Omental fat pad (tissue), 4 donors: ENCODE measurements at places on chromosomes 7 and 10. TPM values are rescaled to one million over a fixed set of nuclear protein-coding genes. Genes with fewer than 3 reads are reported as not detected.

POM121L12 gene
- not detected for total RNA-seq

NFKB2 gene
- total RNA-seq, result 13.7 TPM

AKR1D1 gene
- total RNA-seq, result not detected

- no peak for DNase-seq
Measured at GRCh38 chr10:104339469-104340110, 1.3 kb upstream of the ITPRIP start.

DNA sequence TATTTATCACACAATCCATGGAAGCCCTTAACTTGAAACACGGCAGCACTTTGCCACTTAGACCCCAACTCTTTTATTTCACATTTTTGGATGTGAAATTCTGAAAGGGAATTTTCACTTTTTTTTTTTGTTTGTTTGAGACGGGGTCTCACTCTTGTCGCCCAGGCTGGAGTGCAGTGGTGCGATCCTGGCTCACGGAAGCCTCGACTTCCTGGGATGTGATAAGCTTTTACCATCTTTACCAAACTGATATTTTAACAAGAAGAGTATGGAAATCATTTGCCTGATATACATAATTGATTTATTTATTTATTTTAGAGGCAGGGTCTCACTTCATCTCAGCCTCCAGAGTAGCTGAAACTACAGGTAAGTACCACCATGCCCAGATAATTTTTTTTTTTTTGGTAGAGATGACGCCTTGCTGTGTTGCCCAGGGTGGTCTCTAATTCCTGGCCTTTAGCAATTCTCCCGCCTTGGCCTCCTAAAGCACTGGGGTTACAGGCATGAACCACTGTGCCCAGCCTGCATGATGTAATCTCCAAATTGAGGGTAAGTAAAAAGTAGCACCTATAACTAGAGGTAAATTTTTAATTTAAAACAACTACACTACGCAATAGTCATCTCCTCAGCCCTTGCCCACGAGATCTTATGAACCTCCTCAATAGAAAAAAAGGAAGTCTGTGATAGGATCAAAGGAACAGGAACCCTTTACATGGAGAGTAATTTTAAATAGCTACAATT lies 180.7 kb upstream of the KLF14 start:
- no peak for DNase-seq

DNA sequence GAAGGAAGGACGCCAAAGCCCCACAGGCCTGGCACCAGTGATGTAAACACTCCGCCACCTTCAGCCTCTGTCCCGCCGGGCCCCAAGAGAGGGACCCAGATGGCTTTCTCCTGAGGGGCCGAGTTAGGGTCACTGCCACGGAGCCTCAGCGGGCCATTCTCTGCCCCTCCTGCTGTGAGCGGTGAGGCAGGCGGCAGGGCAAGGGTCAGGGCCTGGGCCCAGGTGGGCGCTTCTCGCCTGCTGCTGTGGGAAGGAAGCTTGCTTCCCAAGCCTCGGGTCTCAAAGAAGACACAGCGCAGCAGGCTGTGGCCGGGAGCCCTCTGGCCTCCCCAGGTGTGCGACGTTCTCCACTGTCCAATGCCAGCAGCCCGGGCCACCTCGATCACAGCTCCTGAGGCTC lies 84.8 kb downstream of the PROSER2 start:
- no peak for DNase-seq

- DNase-seq, result no peak
Measured at GRCh38 chr10:43647576-43647975, 1.1 kb downstream of the ZNF32 start.

- DNase-seq, result no peak
Measured at GRCh38 chr10:117355072-117355471, 20.2 kb downstream of the PDZD8 start.
